ENCODE measurements at places on chromosomes 5 and 9.
A peak's percentile ranks its signal among the peaks of the same experiment; 100 is the strongest.

DNA sequence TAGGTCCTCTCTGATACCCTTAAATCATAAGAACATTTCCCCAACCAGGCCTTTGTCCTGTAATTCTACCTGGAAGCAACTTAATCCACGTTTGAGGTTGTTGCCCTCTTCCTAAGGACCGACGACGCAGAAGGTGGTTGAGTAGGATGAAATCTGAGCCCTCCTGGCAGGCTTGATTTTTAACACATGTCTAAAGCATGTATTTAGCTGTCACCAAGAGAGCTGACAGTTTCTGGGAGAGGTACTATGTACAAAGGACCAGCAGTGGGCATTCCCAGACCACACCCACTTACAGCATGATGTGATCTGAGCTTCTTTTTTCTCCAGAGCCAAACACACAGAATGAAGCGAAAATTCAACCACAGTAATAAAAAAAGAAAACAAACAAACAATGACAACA, 260.9 kb downstream of the SH3GL2 start:
- DNase-seq = no peak

DNA sequence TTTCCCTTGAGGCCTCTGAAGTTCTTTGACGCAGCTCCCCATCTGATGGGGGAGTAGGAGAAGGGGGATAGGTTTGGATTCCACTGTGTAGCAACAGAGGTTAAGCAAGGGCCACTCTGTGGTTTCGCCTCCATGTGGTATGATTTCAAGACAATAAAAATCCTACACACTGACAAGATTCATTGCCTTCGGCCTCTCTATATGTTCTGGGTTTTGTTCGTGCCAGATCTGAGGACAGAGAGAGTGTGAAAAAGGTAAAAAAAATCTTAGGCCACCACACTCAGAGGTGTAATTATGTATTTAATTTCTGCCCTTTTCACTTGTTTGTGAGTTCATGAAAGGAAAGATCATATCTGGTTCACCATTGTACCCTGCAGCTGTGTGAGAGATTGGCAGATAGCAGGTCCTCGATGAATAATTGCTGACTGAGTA, 715.2 kb upstream of the ZNF608 start:
- no peak for DNase-seq

DNA sequence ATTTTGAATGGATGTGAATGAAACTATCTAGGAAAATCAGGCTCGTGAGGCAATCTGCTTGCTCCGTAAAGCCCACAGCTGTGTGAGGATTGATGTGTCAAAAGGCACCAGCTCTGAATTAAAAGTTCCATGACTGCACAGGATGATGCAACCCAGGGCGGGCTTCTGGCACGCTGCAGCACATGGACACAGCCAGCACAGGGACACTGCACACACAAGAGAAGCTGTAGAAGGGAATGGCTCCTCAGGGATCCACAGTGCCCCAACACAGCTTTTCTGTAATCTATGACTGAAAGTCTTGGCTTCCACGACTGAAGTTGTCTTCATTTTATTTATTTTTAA, 151.0 kb downstream of the GCNT1 start:
- DNase-seq = no peak

DNA sequence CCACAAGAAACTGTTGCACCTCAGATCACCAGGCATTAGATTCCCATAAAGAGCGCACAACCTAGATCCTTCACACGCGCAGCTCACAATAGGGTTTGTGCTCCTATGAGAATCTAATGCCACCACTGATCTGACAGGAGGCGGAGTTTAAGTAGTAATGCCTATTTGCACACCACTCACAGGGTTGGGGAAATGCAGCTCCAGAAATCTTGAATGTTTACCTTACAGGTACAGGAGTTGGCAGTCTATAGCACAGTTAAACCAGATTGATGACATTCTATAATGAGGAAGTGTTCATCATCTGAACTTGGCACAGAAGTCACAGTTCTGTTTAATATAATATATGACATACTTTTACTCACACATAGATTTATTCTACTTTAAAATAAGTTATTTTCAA, 732.2 kb upstream of the ZNF608 start:
- no peak for DNase-seq

- no peak for DNase-seq
Measured at GRCh38 chr5:59600153-59600552, 293.4 kb downstream of the PDE4D start.

DNA sequence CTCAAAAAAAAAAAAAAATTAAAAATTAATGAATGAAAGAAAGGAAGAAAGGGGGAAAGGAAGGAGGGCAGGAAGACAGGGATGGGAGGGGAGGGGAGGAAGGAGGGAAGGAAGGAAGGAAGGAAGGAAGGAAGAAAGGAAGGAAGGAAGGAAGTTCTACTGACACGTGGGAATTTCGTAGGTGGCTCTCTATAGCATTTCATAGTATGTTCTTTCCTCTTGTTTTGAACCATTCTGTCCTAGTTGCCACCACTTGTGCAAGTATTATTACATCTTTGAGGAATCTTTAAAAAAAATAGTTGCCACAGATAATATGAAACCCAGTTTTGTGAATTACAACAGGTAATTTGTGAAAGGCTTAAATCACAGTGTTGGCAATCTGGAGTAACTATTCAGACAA, 253.8 kb downstream of the BNC2 start:
- DNase-seq = no peak

DNA sequence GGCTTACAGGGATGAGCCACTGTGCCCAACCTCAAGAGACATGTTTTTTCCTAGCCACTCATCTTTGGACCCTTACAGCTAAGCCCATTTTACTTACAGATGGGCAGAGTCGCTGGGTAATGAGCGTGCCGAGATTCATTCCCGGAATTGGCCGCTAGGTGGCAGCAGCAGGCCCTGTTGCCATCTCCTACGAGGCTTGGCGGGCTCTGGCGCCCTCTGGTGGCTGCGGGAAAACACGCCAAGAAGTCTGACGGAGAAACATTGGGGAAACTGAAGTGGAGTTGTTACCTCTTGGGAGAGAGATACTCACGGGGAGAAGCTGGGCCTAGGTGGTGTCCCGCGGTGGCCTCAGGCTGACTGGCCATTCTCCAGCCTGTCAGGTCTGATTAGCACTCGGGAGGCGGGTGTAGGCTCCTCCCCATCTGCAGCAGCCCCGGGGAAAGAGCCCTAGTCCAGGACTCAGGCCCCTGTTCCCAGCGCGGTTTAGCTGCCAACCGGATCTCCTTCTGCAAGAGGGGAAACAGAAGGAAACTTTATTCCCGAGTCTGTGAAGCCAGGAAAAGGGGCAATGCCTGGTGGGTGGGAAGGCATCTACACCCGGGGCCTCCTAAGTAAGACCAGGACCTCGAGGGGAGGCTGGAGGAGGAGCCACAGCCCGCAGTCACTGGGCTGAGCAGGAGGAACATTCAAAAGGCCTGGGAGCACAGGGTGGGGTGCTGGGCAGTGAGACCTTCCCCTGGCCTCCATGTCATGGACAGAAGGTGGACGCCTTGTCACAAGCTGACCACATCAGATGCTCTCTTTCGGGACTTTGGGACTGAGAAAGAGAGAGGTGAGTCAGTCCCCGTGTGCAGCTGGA, 9.7 kb downstream of the PTGES2 start:
- DNase-seq = peak; percentile 39

DNA sequence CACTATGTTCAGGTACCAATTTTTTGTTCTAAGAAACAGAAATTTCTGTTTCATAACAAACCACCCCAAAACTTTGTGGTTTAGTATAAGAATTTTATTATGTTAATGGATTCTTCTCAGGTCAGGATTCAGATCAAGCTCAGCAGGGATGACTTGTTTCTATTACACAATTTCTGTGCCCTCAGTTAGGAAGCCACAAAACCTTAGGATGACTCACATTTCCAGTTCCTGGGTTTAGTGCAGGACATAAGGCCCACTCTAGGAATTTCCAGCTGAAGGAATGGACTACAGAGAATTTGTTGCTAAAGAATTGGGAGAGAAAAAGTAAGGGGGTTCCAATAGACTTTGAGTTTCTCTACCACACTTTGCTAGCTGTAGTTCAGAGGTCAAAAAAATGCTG, 629.3 kb downstream of the ANXA1 start:
- DNase-seq = no peak
